NCI-H82 (cell line): ENCODE measurements at places on chromosomes 5 and 9.

GRCh38 chr9:124894741-124895170, 32.8 kb downstream of the ARPC5L start:
- peak; percentile 60 for DNase-seq

- no peak for DNase-seq
These were observed 83.4 kb upstream of the PCA3 start for GRCh38 chr9:76680716-76681425.

DNA sequence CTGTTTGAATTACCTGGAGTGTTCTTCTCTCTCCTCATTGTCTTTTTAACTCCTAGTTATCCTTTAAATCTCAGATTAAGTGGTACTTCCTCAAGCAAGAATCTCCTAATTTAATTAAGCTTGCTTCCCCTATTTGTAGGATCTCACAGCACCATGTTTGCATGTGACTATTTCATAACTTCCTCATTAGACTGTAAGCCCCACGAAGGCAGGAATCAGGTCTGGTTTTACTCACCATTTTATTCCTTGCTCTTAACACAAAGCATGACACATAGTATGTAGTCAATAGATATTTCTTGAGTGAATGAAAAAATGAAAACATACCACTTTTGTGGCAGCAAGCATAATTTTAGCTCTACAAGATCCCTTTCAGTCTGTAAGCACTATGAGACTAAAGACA, 1.3 kb upstream of the ERMP1 start:
- DNase-seq, result no peak

GRCh38 chr5:10652606-10653005, 88.7 kb downstream of the ANKRD33B start:
- no peak for DNase-seq

DNA sequence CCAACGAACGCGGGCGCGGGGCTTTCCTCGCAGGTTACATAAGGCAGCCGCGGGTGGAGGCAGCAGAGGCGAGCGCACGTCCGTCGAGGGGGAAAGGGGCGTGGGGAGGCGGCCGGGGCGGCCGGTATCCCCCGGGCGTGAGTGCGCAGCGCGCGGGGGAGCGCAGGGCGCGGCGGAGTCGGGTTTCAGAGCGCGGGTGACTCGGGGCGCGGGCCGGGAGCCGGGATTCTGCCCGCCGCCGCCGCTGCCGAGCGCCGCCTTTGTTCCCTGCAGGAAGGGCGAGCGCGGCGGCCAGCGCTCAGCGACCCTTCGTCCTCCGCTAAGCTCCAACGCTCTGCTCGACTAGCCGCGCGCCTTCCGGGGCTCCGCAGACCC, at the start of gene COL15A1:
Gene COL15A1, plus strand, starts transcription at position 226 of the 375 bp plus-strand sequence. CDS start 155 bp downstream, outside the sequence.
- DNase-seq, result peak; percentile 7

DNA sequence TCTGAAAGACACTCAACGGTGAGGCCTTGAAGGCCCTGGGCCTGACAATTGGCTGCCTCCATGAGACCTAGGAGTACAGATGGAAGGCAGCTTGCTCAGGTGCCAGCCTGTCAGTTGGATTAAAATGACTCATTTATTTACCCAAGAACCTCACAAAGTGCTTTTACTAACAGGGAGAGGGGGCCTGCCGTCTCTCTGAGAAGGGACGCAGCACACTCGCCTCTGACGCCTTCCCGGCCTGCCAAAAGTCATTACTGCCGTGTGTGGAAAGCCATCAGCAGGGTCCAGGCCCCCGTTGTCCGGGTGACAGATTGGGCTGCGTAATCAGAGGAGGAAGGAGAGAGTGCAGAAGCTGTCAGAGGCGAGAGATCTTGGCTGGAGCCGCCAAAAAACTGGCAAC, 32.4 kb downstream of the DDX31 start:
- DNase-seq, result peak; percentile 50

- no peak for DNase-seq
These were observed 479.9 kb downstream of the KDM4C start for GRCh38 chr9:7237473-7238246.

GRCh38 chr9:91664663-91665062, 241.0 kb upstream of the NFIL3 start:
- no peak for DNase-seq

GRCh38 chr9:6584881-6585597, 60.5 kb downstream of the GLDC start:
- DNase-seq, result peak; percentile 29

DNA sequence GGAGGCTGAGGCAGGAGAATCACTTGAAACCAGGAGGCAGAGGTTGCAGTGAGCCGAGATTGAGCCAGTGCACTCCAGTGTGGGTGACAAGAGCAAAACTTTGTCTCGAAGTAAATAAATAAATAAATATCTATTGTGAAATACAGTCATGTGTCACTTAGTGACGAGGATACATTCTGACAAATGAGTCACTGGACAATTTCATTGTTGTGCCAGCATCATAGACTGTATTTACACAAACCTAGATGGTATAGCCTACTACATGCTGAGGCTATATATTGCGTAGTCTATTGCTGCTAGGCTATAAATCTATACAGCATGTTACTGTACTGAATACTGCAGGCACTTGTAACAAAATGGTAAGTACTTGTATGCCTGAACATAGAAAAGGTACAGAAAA, 61.1 kb upstream of the CCL21 start:
- no peak for DNase-seq

DNA sequence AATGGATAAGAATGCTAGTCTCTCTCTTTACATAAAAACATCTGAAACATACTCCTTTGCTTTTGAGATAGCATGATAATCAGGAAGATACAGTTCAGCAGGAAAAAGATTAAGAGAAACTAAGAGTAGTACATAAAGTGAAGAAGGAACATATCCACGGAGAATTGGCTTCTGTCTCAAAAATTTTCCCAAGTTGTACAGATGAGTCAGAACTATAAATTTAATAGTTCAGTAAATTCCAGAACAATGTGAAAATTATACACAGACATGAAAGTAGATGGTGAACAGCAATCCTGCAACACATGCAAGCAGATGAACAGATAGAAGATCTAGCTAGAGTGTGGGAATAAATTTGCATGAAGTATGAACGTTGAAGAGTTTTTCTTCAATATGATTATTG, 691.4 kb upstream of the RIOK2 start:
- DNase-seq, result no peak

- peak; percentile 93 for DNase-seq
These were observed at the start of gene SEMA4D for GRCh38 chr9:89497978-89498851. TSS of gene SEMA4D (minus strand) at chr9:89498113. CDS start at chr9:89405456, 92,657 bp downstream.

DNA sequence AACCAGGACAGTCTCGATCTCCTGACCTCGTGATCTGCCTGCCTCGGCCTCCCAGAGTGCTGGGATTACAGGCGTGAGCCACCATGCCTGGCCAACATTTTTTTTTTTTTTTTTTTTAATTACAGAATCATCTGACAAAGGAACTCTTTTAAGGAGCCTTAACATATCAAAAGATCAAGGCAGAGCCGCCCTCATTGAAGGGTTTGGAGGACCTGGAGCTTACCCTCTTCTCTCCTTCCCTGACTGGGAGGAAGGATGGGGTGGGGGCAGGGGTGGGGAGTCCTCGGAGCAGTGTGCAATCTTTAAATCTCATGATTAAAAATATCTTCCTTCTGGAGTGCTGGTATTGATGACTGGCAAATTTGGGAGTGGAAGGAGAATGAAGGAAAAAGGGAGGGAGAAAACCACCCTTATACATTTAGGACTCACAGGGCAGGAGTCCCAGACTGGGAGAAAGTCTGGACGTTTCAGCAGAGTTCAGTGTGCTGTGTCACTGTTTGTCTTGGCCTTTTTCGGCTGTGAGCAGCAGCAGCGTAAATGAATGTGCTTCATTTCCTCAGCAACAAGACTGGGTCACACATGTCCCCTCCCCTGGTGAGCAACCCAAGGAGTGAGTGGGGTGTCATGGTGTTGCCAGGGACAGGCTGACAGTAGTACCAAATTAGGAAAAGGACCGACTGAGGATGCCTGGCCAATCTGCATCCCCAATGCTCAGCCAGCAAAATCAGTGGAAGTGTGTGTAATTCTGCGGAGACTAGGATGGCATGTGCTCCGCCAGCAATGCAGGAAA, 115.3 kb upstream of the BNC2 start:
- DNase-seq, result no peak

- no peak for DNase-seq
These were observed 80.7 kb downstream of the AP3B1 start for GRCh38 chr5:78213799-78214198.
